ENCODE measurements at places on chromosomes 3 and 15. TPM values are rescaled to one million over a fixed set of nuclear protein-coding genes. Genes with fewer than 3 reads are reported as not detected.
A peak's percentile ranks its signal among the peaks of the same experiment; 100 is the strongest.

MCTP2 gene
- 0.70 TPM for polyA plus RNA-seq

- no peaks in the 10 kb centered on the region for H3K36me3 ChIP-seq
- no peak for DNase-seq
- H3K27ac ChIP-seq, result no peak overlapping the region
- no peaks in the 10 kb centered on the region for H3K27me3 ChIP-seq
- no peaks in the 10 kb centered on the region for H3K4me1 ChIP-seq
Measured at GRCh38 chr3:78183906-78184599, 1144.2 kb downstream of the ROBO2 start.

DNA sequence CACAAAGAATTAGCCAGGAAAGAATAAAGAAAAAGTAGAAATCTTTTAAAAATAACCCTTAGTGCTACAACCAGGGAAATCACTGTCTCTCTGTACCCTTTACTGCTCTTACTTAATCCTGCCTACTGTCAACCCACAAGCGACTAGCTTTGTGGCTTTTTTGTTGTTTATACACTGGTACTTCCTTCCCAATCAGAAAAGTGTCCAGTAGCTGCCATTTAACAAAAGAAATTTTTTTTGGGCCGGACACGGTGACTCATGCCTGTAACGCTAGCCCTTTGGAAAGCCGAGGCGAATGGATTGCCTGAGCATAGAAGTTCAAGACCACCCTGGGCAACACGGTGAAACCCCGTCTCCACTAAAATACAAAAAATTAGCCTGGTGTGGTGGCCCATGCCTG is 13.8 kb upstream of the FAM219B start:
- no peak for DNase-seq
- no peaks in the 10 kb centered on the region for H3K27me3 ChIP-seq
- H3K4me3 ChIP-seq, result no peak overlapping the region
- peaks cover 43% of the 10 kb centered on the region for H3K36me3 ChIP-seq

GRCh38 chr3:183981990-183982644 is 35.6 kb downstream of the ABCC5 start:
- no peak overlapping the region for H3K4me3 ChIP-seq
- no peaks in the 10 kb centered on the region for H3K27me3 ChIP-seq
- H3K4me1 ChIP-seq, result no peaks in the 10 kb centered on the region
- no peak overlapping the region for H3K27ac ChIP-seq

DNA sequence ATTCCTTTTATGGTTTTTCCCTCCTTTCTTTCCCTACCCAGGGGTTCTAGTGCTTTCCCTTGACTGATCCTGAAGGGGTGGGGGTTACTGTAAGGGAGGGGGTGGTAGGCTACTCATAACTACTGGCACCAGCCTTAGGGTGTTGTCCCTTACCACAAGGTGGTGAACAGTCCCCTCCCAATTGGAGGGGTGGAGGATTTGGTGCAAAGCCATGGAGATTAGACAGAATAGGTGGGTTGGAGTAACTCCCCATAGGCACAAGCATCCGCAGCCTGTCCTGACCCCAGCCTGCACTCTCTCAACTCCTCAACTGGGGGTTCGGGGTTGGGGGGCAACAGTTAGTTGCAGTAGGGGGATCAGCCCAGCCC is 2.6 kb upstream of the HYAL2 start:
- no peak overlapping the region for H3K4me3 ChIP-seq
- no peak for DNase-seq
- peaks cover 24% of the 10 kb centered on the region for H3K4me1 ChIP-seq
- no peaks in the 10 kb centered on the region for H3K27me3 ChIP-seq
- no peak overlapping the region for H3K27ac ChIP-seq
- peaks cover 10% of the 10 kb centered on the region for H3K36me3 ChIP-seq

GRCh38 chr15:74307827-74308811 is 59.3 kb downstream of the CYP11A1 start:
- H3K27ac ChIP-seq, result no peak overlapping the region
- peak; percentile 84 for DNase-seq
- H3K4me1 ChIP-seq, result no peaks in the 10 kb centered on the region
- H3K27me3 ChIP-seq, result no peaks in the 10 kb centered on the region
- H3K4me3 ChIP-seq, result no peak overlapping the region

DNA sequence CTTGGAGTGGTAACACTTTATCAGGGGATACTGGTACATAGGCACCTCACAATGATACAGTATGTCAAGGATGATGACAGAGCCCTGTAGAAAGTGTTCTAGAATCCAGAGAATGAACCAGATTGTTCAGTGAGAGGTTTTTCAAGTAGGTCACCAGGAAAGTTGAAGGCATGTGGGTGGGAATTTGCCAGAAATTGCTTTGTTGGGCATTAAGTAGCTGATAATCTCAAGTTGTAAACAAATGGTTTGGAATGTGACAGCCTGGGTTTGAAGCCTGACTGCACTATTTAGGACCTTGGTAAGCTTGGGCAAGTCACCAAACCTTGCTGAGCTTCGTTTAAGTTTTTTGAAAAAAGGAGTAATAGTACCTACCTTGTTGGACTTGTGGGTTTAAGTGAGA is 12.5 kb downstream of the SLC35G2 start:
- DNase-seq, result no peak
- no peak overlapping the region for H3K27ac ChIP-seq
- H3K4me1 ChIP-seq, result peaks cover 11% of the 10 kb centered on the region
- H3K36me3 ChIP-seq, result no peaks in the 10 kb centered on the region
- H3K27me3 ChIP-seq, result no peaks in the 10 kb centered on the region
- H3K4me3 ChIP-seq, result no peak overlapping the region

NOX5 gene
- not detected for polyA plus RNA-seq

SLC28A1 gene
- not detected for polyA plus RNA-seq

GRCh38 chr3:59285560-59285959 is 235.7 kb upstream of the CFAP20DC start:
- no peak for DNase-seq
- H3K36me3 ChIP-seq, result no peaks in the 10 kb centered on the region
- peaks cover 27% of the 10 kb centered on the region for H3K4me1 ChIP-seq
- H3K27ac ChIP-seq, result no peak overlapping the region

CYP8B1 gene
- polyA plus RNA-seq, result not detected

OXTR gene
- 128 TPM for polyA plus RNA-seq

- no peak overlapping the region for H3K4me3 ChIP-seq
Measured at GRCh38 chr3:183548262-183548769, 7.2 kb downstream of the KLHL6 start.

GRCh38 chr3:197507541-197507940 is 48.2 kb downstream of the BDH1 start:
- no peaks in the 10 kb centered on the region for H3K36me3 ChIP-seq
- H3K4me3 ChIP-seq, result no peak overlapping the region
- H3K27ac ChIP-seq, result no peak overlapping the region
- peaks cover 11% of the 10 kb centered on the region for H3K4me1 ChIP-seq
- no peak for DNase-seq

DNA sequence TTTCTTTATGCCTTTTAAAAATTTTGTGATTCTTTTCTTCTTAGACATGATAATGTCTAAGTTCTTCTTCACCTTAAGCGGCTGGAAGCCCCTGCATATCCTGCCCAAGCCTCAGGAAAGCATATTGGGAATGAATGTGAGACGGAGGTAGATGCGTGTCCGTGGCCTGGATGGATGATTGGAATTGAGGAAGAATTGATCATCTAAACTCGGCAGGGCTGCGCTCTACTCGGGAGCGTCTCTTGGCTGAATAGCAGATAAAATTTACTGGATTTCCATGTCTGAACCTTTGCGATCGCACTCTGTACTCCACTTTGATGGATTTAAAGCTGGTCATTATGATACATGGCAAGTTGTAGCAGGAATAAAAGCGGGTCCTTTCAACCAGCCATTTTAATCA is 406.7 kb upstream of the ONECUT1 start:
- no peak for DNase-seq
- no peaks in the 10 kb centered on the region for H3K36me3 ChIP-seq
- H3K4me3 ChIP-seq, result peak overlapping the region; percentile 28
- no peaks in the 10 kb centered on the region for H3K27me3 ChIP-seq
- H3K27ac ChIP-seq, result no peak overlapping the region

GRCh38 chr3:180854887-180855286 is 57.6 kb upstream of the FXR1 start:
- H3K4me1 ChIP-seq, result no peaks in the 10 kb centered on the region
- DNase-seq, result no peak
- H3K36me3 ChIP-seq, result no peaks in the 10 kb centered on the region
- no peaks in the 10 kb centered on the region for H3K27me3 ChIP-seq

SNTN gene
- not detected for polyA plus RNA-seq

DNA sequence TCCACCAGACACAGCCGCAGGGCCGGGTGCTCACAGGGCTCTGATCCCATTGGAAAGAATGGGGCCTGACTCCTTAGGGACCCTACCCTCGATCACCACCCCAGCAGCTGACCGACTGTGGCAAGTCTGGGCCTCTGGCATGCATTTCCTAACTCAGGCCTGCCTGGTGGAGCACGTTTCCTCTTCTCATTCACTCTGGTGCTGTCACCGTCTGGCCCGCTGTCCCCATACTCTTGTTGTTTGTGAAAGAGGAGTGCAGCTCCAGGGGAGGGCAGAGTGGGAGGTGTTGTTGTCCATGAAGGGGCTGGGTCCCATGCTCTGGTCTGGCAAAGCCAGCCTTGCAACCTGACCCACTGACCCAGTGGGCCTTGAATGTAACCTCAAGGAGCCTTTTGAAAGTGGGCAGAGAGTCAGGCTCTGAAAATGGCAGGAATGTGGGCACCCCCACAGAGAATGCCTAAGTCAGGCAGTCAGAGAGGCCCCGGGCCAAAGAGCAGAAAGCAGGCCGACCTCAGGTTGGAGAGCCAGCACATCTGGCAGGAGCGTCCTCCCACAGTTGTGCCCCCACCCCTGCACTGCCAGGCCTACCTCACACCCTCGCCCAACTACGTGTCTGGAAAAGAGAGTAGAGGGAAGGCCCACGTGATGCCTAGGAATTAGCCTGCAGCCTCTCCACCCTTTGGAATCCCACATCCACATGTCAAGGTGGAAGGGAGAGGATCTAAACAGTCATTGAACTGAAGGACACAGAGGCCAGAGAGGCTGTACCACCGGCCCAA is 10.9 kb downstream of the SEMA7A start:
- peak; percentile 88 for DNase-seq
- peaks cover 79% of the 10 kb centered on the region for H3K4me1 ChIP-seq
- H3K4me3 ChIP-seq, result peak overlapping the region; percentile 15
- no peaks in the 10 kb centered on the region for H3K27me3 ChIP-seq
- H3K36me3 ChIP-seq, result no peaks in the 10 kb centered on the region

All from GM23248 (cell line).